ENCODE measurements at places on chromosomes 16 and 17. TPM values are rescaled to one million over a fixed set of nuclear protein-coding genes. Genes with fewer than 3 reads are reported as not detected.

Gene CMTM2
- not detected for total RNA-seq

Gene MYH13
- not detected for total RNA-seq

Gene TTLL6
- not detected for total RNA-seq

Gene USP43
- 0.98 TPM for total RNA-seq

Gene CLEC18C
- not detected for total RNA-seq

Gene CRHR1
- not detected for total RNA-seq

Gene KIF18B
- total RNA-seq = 8.8 TPM

Gene CD7
- total RNA-seq = not detected

Gene KCNH6
- not detected for total RNA-seq

Gene CA4
- total RNA-seq = not detected

Gene SPATA22
- not detected for total RNA-seq

Gene MPP2
- 0.38 TPM for total RNA-seq

Gene NKD1
- under 0.01 TPM for total RNA-seq

Gene P2RX1
- not detected for total RNA-seq

Gene FHOD1
- 41.8 TPM for total RNA-seq

Gene CCL3
- total RNA-seq = not detected

Gene RSKR
- 8.7 TPM for total RNA-seq

Gene DPEP2NB
- not detected for total RNA-seq

Gene FBXO39
- 5.9 TPM for total RNA-seq

Gene CIITA
- total RNA-seq = 0.10 TPM

Gene EXOC3L1
- total RNA-seq = 4.9 TPM

Gene SKAP1
- 0.65 TPM for total RNA-seq

Gene OR1F1
- total RNA-seq = not detected

Gene DNAH2
- total RNA-seq = 0.10 TPM

Gene DBNDD1
- 13.6 TPM for total RNA-seq

Gene PHB1
- 166 TPM for total RNA-seq

Gene MLST8
- 36.4 TPM for total RNA-seq

Gene ABCC6
- total RNA-seq = under 0.01 TPM

Gene DNAH17
- total RNA-seq = not detected

Gene C17orf78
- not detected for total RNA-seq

Gene ALOX15B
- not detected for total RNA-seq

Gene MARF1
- total RNA-seq = 19.1 TPM

Gene CDH11
- 73.2 TPM for total RNA-seq

Gene CX3CL1
- 15.4 TPM for total RNA-seq
